ENCODE measurements at places on chromosomes 1 and 21. TPM values are rescaled to one million over a fixed set of nuclear protein-coding genes. Genes with fewer than 3 reads are reported as not detected.

Gene MAP3K21
- 0.08 TPM for total RNA-seq

Gene TSACC
- not detected for total RNA-seq

Gene PRMT6
- total RNA-seq = 11.0 TPM

Gene MMEL1
- total RNA-seq = not detected

Gene SPRR3
- not detected for total RNA-seq

Gene CD101
- total RNA-seq = under 0.01 TPM

Gene MROH9
- total RNA-seq = 0.15 TPM

Gene DCST1
- not detected for total RNA-seq

Gene BPNT1
- total RNA-seq = 13.0 TPM

Gene ADAM30
- total RNA-seq = not detected

Gene TMEM125
- total RNA-seq = 0.15 TPM

Gene FALEC
- 0.70 TPM for total RNA-seq

Gene S100A2
- total RNA-seq = 1.1 TPM

Gene FAAH
- 0.70 TPM for total RNA-seq

Gene C21orf58
- total RNA-seq = 2.6 TPM

Gene ATAD3C
- 0.15 TPM for total RNA-seq

Gene MROH7
- 0.15 TPM for total RNA-seq

Gene BNIPL
- total RNA-seq = 0.08 TPM

Gene ATP1A4
- total RNA-seq = not detected

Gene KLHDC8A
- 0.08 TPM for total RNA-seq

Gene HES5
- not detected for total RNA-seq

Gene MASP2
- not detected for total RNA-seq

Measured in smooth muscle cell of the coronary artery (primary cell).